ENCODE measurements at places on chromosomes 2 and 18.

DNA sequence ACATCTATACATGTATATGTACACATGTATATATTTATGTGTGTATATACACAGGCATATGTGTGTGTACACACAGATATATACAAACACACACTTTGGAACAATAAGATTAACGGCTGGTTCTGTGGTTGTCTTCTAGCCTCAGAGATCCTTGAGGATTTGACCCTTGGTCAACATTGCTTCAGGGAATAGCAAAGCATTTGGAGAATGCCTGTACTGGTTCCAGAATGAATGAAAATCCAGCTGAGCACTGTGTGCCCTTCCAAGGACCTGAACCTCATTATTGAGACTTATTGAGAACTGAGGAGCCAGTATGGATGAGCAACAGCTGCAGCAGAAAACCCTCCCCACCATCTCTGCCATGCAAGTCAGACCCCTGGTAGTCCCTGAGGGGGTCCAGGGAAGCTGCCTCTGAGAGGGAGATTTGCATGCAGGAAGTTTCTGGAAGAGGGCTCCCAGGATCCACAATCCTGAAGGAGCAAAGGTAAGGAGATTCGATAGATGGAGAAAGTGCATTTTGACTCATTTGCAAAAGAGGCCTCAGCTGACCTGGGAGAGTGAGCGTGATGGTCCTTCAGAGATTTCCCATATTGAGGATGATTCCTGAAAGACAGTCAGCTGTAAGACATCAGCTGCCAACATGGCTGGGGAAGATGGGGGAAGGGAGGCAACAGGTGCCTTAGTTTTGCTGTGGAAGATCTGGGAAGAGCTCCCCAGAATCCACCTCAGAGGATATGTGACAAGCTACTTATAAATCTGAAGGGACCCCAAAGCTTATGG is 166.6 kb upstream of the NCKAP5 start:
- no peak for DNase-seq

DNA sequence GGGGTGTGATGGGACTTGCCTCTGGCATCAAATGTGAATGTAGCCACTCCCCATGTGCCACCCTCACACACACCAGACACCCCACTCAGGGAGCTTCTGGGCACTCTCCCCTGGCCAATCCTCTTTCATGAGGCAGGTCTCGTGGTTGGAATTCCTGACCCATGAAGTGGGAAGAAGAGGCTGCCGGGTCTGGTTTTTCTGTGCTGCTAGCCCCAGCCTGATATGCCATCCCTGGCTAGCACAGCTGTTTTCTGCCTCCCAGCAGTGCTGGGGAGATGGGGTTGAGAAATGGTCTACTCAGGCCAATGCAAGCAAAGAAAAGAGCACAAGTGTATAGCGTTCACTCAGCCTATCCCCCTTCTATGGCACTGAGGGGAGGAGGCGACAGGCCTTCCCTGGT is 1.2 kb upstream of the C2orf72 start:
- no peak for DNase-seq

GRCh38 chr2:102253140-102253752 is 58.1 kb upstream of the IL1RL1 start:
- no peak for DNase-seq

DNA sequence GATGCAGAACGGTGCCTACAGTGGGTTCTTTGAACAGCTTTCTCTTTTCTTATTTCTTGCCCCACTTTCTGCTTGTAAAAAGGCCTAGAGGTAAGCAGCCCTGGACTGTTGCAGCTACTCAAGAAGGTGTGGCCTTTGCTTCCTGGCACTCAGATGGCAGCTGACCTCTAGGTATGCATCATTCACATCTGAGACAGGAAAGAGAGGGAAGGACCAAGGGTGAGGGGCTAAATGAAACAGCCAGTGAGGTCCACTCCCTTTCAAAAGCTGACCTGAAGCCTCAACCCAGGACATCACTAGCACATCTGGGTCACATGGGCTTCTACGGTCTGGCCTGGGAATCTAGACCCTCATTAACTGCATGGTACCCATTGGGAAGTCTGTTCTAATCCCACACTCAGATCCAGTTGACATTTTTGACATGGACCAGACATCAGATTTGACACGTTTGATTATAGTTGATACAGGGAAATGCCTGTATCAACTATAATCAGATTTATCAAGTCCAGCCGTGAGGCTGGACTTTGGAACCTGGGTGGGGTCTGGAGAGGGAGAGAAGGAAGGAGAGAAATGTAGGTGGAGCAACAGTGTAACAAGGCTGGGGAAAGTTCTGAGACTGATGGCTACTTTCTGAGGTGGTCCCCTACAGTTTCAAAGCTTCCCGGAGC is 60.2 kb downstream of the E2F6 start:
- no peak for DNase-seq
